ENCODE measurements at places on chromosomes 3 and 15. TPM values are rescaled to one million over a fixed set of nuclear protein-coding genes. Genes with fewer than 3 reads are reported as not detected.

The AVEN gene
- 26.4 TPM for total RNA-seq

The NLGN1 gene
- 12.5 TPM for total RNA-seq

The GOLGA8J gene
- not detected for total RNA-seq

The GOLGA8T gene
- not detected for total RNA-seq

The SLC41A3 gene
- 26.7 TPM for total RNA-seq

The NPAP1 gene
- not detected for total RNA-seq

The MAGEL2 gene
- total RNA-seq: under 0.01 TPM

The ZIC1 gene
- not detected for total RNA-seq

The CELSR3 gene
- total RNA-seq: 0.18 TPM

The ADIPOQ gene
- total RNA-seq: not detected

The PIGZ gene
- total RNA-seq: under 0.01 TPM

The MST1R gene
- not detected for total RNA-seq

The C3orf49 gene
- not detected for total RNA-seq

The SLTM gene
- 66.7 TPM for total RNA-seq

The SPATA12 gene
- total RNA-seq: under 0.01 TPM

The AGBL1 gene
- total RNA-seq: not detected

All from IMR-90 (cell line).